GM12864 (cell line): ENCODE measurements at places on chromosomes 5 and 9.

DNA sequence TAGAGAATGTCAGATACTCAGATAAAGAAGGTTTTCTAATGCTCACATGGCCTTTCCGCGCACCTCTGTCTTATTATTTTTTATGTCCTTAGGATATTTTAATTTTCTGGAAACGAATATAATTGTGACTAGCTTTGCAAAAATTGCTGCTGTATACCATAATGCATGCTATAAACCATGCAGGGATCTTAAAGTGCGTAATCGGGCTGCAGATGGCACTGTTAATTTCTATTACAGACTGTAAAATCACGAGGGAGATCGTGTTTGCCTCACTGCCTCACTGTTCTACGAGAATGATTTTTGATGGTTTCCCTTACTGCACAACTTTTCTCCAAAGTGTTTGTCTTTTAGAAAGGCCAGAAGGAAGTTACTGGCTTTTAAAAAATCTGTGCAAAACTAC, 356.1 kb downstream of the TUSC1 start:
- DNase-seq: no peak

GRCh38 chr9:125763394-125763801, 16.2 kb downstream of the PBX3 start:
- DNase-seq: no peak

- DNase-seq: no peak
Observed at GRCh38 chr9:111957856-111958631, 61.4 kb downstream of the UGCG start.

DNA sequence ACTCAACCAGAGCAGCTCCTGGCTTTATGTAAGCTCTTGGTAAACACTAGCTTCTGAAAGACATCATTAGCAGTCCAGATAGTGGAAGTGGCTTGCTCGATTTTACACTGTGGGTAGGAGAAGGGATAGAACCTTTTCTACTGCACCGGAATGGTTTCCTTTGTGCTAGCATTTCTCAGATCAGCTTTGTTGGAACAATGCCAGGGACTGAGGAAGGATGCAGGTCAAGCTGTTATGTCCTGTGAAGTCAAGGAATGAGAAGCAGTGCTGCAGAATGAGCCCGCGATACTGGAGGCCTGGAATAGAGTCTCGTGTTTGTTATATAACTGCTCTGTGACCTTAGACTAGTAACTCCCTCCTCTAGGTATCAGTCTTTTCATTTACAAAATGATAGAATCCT, 233.6 kb downstream of the GABRB2 start:
- no peak for DNase-seq

DNA sequence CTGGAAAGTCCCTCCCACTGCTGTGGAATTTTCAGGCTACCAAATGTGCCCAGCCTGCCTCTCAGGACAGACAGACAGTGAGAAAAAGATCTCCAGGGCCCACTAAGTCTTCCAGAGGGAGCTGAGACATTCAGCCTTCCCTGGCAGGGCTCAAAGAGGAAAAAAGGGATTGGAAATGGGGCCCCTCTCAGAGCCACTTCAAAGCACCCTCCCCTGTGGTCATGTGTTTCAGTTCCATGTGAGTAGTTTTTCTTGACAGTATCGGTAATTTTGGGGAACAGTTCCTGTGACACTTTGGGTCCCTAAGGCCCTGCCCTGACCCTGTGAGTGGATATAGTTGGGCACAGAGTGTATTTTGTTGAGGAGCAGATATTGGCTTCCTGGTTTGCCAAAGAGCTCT, 25.0 kb downstream of the LARP1 start:
- DNase-seq: no peak

GRCh38 chr9:73523391-73523790, 371.7 kb downstream of the ANXA1 start:
- DNase-seq: no peak

DNA sequence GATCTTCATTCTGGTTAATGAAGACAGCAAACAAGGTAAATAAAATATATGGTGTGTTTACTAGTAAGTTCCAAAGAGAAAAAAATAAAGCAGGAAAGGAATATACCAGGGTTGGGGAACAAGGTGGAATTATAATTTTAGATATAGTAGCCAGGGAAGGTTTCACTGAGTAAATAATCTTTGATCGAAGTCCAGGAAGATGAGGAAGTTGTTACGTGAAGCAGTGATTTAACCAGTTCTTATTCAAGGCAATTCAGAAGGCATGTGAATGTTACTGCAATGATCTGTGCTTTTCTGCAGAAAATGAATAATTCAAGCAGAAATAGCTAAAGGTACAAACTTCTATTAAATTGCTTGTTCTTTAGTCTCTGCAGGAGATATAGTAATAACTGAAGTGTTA, 6.2 kb downstream of the SMIM32 start:
- no peak for DNase-seq

GRCh38 chr5:118593003-118593328, 395.4 kb downstream of the DTWD2 start:
- no peak for DNase-seq

GRCh38 chr9:112601636-112602035, 115.0 kb downstream of the KIAA1958 start:
- no peak for DNase-seq

DNA sequence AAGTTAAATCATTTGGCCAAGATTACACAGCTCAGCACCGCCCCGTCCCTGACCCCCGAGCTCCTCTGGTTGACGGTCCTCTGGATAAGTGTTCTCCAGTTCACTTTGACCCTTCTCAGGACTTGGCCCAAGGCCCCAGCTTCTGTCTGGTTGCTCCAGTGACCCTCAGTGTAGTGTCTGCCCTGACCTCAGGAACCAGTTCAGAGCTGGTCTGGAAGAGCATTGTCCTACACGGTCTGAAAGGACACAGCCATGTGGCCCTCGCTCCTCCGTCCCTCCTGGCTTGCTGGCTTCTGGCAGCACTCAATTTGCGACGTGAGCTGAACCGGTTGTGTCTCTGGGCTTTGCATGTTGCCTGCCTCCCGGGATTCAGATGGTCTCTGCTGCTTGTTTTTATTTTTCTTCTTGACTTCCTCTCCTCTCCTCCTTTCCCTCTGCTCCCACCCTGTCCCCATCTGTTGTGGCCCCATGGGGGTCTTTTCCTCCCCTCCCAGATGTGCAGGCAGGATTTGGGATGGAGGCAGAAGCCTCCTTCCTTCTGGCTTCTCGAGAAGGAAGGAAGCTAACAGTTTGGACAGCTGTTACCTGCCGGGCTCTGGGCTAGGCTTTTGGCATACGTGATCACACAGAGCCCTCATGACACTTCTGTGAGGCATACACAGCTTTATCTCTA, 72.0 kb downstream of the PPARGC1B start:
- no peak for DNase-seq

DNA sequence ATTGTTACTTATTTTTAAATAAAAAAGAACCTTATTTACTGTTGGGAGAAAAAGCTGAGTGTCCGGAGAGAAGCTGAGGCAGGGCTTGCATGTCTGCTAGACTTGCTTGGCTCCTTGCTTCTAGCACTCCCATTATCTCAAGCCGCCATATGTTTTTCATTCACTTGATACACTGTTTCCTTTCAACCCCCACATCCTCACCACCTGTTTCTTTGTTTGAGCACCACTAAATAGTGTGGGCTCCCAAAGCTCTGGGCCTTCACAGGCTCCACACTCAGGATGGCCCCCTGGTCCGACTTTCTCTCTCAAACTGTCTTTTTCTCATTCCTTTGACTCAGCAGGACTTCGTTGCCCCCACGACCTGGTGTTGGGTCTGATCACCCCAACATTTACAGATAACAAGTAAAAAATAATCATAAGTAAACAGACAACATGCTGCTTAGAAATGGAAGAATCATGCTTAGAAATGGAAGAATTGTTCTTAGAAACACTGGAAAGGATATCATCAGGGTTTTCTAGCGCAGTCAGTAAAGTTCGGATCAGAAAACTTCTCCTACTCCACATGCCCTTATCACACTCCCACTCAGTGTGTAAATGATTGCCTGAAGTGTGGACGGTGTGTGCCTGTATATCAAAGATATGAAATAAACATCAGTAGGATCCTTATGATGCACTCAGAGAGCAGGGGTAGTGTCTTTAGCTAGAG, 58.5 kb downstream of the APTX start:
- DNase-seq: no peak

GRCh38 chr9:88537761-88538091, 2.7 kb downstream of the NXNL2 start:
- DNase-seq: no peak

GRCh38 chr5:68225911-68226545, 10.5 kb downstream of the PIK3R1 start:
- no peak for DNase-seq

- no peak for DNase-seq
Observed at GRCh38 chr9:121364077-121364476, 6.0 kb downstream of the STOM start.

GRCh38 chr5:159002171-159002570, 97.5 kb downstream of the EBF1 start:
- no peak for DNase-seq

DNA sequence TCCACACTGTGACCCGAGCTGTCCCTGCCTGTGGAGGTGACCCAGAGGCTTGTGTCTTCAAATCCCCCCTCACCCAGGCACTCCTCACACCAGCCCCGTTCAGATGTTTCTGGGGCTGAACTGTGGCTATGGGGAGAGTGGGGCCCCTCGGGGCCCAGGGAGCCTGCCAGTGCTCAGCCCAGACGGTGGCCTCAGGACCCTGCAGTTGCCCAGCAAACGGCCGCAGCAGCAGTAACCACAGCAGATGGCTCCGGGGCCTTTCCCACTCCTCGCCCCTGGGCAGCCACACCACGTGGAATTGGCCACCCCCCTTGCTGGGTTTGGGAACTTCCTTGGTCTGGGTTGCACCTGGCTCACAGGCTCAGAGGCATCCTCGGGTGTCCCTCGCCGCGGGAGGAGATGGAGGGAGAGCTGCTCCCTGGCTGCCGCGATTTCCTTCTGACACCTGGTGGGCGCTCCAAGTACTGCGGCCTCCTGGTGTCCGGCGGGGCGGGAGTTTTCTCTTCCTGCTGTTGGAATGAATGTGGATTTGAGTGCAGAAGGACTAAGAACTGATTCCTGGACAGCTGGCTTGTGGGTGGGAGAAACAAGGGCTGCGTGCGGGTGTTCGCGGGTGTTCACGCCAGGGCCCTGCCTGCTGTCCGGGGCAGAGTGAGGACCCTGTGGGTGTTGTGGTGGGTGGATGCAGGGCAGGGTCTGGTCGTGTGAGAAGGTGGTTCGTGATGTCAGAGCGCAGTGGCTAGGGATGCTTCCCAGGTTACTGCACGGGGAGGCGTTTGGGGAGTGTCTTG, 97.5 kb downstream of the COL5A1 start:
- DNase-seq: no peak

- no peak for DNase-seq
Observed at GRCh38 chr5:69231851-69232250, 2.8 kb upstream of the CDK7 start.

- DNase-seq: no peak
Observed at GRCh38 chr5:133113331-133114061, 61.7 kb downstream of the HSPA4 start.

DNA sequence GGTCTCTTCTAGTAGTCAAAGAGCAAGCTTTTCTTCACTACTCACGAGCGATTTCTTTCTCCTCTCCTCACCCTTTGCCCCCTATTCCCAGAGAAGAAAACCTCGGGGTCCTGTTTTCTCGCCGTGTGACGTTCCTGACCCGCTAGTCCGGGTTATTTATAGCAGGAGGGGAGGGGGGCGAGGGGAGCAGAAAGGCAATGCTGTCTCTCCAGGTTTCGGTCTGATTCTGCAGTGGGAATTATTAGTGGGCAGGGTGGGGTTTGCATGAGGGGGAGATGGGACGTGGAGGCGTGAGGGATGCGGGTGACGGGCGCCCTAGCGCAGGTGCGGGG, 847 bp upstream of the GABRB2 start:
- no peak for DNase-seq

GRCh38 chr5:75368391-75368790, 31.4 kb downstream of the HMGCR start:
- DNase-seq: no peak

DNA sequence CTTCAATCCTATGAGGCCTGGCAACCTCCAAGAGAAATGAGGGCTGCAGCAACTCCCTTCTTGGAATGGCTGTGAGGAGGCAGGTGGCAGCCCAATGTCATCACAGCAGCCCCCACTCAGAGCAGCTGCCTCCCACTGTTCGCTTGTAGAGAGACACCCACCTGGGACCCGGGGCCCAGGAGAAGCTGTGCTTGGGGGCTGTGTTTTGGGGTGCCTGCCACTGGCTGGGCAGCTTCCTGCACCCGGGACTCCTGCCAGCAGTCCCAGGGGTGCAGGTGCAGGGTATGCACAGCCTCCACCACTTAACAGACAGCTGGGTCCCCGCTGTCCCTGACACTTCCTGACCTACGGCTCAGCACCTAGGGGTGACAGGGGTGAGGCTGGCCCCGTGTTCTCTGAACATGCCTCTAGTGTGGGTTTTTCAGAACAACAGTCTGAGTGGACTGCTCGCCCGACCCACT, 26.2 kb downstream of the NIPAL4 start:
- DNase-seq: no peak

GRCh38 chr9:82608487-82608886, 454.5 kb downstream of the RASEF start:
- DNase-seq: no peak

GRCh38 chr9:134772331-134772730, 108.3 kb upstream of the FCN2 start:
- DNase-seq: no peak

DNA sequence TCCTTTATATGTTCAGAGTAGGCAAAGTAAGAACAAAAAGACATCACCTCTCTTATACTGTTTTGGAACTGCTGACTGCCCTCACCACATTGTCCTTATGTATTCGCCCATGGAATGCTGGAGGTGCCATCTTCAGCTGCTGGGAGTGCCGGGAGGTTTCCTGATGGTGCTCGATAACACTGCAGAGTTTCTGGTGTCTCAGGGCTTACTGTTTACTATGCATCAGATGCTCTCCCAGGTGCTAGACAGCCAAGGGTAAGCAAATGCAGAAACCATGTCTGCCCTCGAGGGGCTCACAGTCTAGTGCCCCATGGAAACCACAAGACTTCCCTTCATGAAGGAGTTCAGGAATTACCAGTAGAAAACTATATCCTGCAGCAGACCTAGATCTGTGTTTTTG, 70.1 kb upstream of the SMIM23 start:
- no peak for DNase-seq

DNA sequence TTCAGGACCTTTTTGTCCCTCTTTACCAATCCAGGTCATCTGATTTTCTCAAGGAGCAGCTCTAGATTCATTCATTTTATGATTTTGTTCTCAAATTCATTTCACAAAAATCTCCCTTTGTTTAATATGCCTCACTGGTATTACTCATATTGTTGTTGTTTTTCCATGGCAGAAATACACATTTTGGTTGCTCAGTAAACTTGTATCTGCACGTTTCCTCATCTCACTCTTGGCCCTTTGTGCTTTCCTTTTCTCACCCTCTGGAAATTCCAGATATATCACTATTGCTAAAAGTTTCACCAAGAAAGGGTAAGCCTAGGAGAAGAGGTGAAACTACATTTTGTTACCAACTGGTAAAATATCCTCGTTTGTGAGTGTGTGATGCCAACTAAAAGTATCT, 14.8 kb downstream of the ASPN start:
- DNase-seq: no peak

DNA sequence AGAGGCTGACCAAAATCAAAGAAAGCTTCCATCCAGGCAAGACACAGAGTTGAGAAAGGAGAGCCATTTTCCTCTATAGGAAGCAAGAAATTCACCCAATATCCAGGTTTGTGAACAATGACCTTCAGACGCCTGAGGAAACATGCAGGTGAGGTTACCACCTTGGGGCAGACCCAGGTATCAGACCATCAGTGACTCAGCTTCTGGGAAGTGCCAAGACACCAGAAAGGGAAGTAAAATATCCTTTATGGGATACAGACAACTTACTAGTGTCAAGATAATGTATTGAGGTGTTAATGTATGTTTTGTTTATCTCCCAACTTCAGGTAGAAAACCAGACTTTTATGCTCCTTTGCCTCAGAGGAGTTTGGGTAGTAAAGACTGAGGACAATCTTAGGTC, 2.2 kb upstream of the DTWD2 start:
- DNase-seq: no peak
